Hepatocyte (in vitro differentiated cells): ENCODE measurements at places on chromosomes 11 and 22. TPM values are rescaled to one million over a fixed set of nuclear protein-coding genes. Genes with fewer than 3 reads are reported as not detected.

DNA sequence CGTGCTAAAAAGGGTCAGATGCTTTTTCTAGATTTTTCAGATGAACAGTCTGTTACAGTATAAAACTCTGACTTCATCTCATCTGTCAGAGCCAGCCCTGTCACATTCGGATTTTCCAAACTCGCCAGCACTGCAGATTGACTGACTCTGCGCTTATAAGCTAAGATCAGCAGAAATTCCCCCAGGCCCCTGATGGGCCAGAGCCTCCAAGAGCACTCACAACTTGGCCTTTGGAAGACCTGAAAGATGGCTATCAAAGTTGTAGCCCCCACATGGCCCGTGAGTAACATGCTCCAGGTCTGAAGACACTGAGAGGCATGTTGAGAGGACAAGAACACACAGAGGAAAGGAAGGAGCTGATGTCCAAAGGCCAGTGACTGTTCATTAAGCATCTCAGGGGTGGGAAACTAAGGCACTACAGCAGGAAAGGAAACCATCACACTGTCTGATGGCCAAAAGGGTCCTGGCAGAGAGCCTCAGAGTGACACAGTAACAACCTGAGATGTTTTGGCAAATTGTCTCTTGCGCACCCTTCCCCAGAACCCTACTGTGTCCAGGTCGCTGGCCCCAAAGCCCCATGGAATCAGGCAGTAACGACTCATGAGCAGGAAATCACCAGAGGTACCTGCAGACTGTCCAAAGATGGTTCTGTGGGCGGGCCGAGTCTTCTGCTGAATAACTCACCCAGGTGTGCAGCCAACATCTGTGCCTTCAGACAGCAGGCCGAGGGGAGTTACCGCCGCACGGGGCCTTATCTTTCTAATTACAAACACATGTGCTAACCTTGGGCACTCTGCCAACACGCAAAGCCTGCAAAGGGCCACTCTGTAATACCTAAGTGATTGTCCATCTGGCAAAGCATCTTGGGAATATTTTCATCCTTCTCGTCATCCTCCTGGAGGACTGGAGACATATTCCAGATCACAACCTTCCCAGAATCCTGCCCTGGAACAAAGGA, 23.6 kb downstream of the HIRA start:
- H3K4me1 ChIP-seq: no peaks in the 10 kb centered on the region
- no peaks in the 10 kb centered on the region for H3K27me3 ChIP-seq
- H3K36me3 ChIP-seq: no peaks in the 10 kb centered on the region
- H3K27ac ChIP-seq: no peak overlapping the region
- H3K4me3 ChIP-seq: no peak overlapping the region
- peak; percentile 34 for DNase-seq

Gene C11orf91
- total RNA-seq: not detected in 2 replicates

Gene KRTAP5-2
- not detected in 2 replicates for total RNA-seq

DNA sequence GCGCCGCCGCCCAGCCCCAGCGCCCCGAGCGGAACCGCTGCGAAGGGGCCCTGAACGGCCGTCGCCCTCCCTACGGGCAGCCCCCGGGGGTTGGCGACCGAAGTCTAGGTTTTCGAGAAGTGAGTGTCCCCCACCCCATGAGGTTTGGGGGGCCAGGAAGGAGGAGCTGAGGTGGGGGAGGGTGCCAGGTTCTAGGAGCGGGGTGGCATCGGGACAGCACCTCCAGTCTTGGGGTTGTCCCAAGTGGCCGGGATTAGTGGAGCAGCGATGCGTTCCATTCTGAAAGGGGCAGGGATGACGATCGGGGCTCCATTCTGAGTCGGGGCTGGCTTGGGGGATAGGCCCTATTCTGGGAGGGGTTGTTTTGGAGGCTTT, 408 bp downstream of the PPP2R5B start:
- no peaks in the 10 kb centered on the region for H3K27me3 ChIP-seq
- peaks cover 3% of the 10 kb centered on the region for H3K4me1 ChIP-seq
- peak overlapping the region; percentile 91 for H3K4me3 ChIP-seq

GRCh38 chr11:33687733-33688479, 12.7 kb downstream of the C11orf91 start:
- no peaks in the 10 kb centered on the region for H3K36me3 ChIP-seq
- DNase-seq: peak; percentile 81
- H3K4me3 ChIP-seq: no peak overlapping the region
- H3K27ac ChIP-seq: no peak overlapping the region

- H3K27ac ChIP-seq: no peak overlapping the region
- no peaks in the 10 kb centered on the region for H3K4me1 ChIP-seq
- no peak for DNase-seq
- H3K27me3 ChIP-seq: no peaks in the 10 kb centered on the region
- H3K4me3 ChIP-seq: no peak overlapping the region
Observed at GRCh38 chr11:104324276-104324675, 160.3 kb upstream of the PDGFD start.

Gene APOL6
- total RNA-seq: 19.6 and 21.0 TPM in 2 replicates

Gene PCNX3
- total RNA-seq: 22.2 and 27.4 TPM in 2 replicates

GRCh38 chr11:62120431-62120830, 3.4 kb upstream of the INCENP start:
- H3K4me3 ChIP-seq: no peak overlapping the region
- no peak overlapping the region for H3K27ac ChIP-seq
- no peak for DNase-seq
- H3K36me3 ChIP-seq: no peaks in the 10 kb centered on the region
- H3K4me1 ChIP-seq: peaks cover 8% of the 10 kb centered on the region

DNA sequence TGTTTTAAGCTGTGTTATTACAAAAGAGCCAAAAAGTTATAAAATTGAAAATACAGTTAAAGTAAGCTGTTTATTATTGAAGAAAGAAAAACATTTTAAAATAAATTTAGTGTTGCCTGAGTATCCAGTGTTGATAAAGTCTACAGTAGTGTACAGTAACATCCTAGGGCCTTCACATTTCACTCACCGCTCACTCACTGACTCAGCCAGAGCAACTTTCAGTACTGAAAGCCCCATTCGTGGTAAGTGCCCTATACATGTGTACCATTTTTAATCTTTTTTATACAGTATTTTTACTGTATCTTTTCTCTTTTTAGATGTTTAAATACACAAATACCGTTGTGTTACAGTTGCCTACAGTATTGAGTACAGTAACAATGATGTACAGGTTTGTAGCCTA, 35.0 kb downstream of the POLD3 start:
- no peak overlapping the region for H3K27ac ChIP-seq
- H3K27me3 ChIP-seq: no peaks in the 10 kb centered on the region
- H3K4me3 ChIP-seq: no peak overlapping the region
- H3K4me1 ChIP-seq: no peaks in the 10 kb centered on the region

DNA sequence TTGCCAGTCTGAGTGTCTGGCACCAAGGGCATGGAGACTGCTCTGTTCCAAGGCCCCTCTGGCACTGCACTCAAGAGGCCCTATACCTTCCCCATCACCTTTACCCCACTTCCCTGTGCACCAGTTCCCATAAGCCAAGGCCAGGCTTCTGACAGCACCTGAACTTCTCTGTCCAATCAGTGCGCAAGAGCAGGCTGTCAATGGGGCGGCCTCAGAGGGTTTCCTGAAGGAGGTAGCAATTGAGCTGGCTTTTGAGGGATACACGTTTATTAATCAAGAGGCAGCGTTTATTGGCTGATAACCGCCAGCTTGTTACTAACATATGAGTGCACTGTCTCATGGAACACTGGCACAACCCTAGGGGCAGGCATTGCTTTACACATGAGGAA, 2.1 kb downstream of the SH3BP1 start:
- peaks cover 50% of the 10 kb centered on the region for H3K4me1 ChIP-seq
- H3K4me3 ChIP-seq: no peak overlapping the region
- H3K27me3 ChIP-seq: no peaks in the 10 kb centered on the region

GRCh38 chr22:36274531-36274930, 21.6 kb downstream of the APOL1 start:
- H3K27me3 ChIP-seq: no peaks in the 10 kb centered on the region
- H3K4me3 ChIP-seq: no peak overlapping the region
- H3K36me3 ChIP-seq: no peaks in the 10 kb centered on the region
- no peak for DNase-seq
- no peak overlapping the region for H3K27ac ChIP-seq

- no peak overlapping the region for H3K27ac ChIP-seq
- no peak for DNase-seq
- H3K36me3 ChIP-seq: no peaks in the 10 kb centered on the region
- H3K4me1 ChIP-seq: peaks cover 5% of the 10 kb centered on the region
Observed at GRCh38 chr11:120141768-120142423, 4.0 kb upstream of the TRIM29 start.

GRCh38 chr11:86396396-86396795, 21.7 kb downstream of the CCDC81 start:
- DNase-seq: no peak
- H3K4me3 ChIP-seq: no peak overlapping the region
- no peaks in the 10 kb centered on the region for H3K27me3 ChIP-seq

- DNase-seq: no peak
- H3K36me3 ChIP-seq: no peaks in the 10 kb centered on the region
- no peak overlapping the region for H3K4me3 ChIP-seq
Observed at GRCh38 chr11:128251140-128251539, 336.2 kb downstream of the ETS1 start.

- H3K36me3 ChIP-seq: no peaks in the 10 kb centered on the region
- no peaks in the 10 kb centered on the region for H3K27me3 ChIP-seq
- no peak overlapping the region for H3K4me3 ChIP-seq
- no peaks in the 10 kb centered on the region for H3K4me1 ChIP-seq
- H3K27ac ChIP-seq: no peak overlapping the region
- no peak for DNase-seq
Observed at GRCh38 chr22:44618400-44618799, 83.6 kb upstream of the PRR5 start.

GRCh38 chr22:50218153-50218995, 17.6 kb downstream of the SELENOO start:
- no peak for DNase-seq
- H3K27me3 ChIP-seq: no peaks in the 10 kb centered on the region
- no peaks in the 10 kb centered on the region for H3K36me3 ChIP-seq
- no peaks in the 10 kb centered on the region for H3K4me1 ChIP-seq
- no peak overlapping the region for H3K4me3 ChIP-seq

GRCh38 chr11:88035271-88035670, 140.0 kb downstream of the RAB38 start:
- no peak for DNase-seq
- no peak overlapping the region for H3K4me3 ChIP-seq
- no peak overlapping the region for H3K27ac ChIP-seq
- no peaks in the 10 kb centered on the region for H3K36me3 ChIP-seq
- H3K27me3 ChIP-seq: no peaks in the 10 kb centered on the region

DNA sequence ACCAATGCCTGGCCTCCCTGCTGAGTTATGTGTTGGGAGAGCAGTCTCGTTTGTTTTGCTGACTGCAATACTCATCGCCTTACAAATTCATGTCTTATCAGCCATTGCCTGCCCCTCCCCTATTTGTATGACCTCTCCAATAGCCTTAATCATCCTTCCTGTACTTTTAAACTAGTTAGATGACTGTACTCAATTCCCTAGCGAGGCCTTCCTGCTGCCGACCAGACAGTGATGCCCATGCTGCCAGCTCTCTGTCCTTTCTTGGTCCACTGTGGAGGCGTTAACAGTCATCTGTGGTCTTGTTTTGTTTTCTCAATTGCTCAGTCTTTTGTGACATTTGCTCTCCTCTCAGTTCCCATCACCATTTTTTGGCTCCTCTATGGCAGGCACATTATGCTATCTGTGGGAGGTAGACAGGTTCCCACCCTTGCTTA, 20.3 kb upstream of the YPEL1 start:
- no peaks in the 10 kb centered on the region for H3K36me3 ChIP-seq
- peaks cover 14% of the 10 kb centered on the region for H3K4me1 ChIP-seq
- DNase-seq: no peak
- H3K27ac ChIP-seq: no peak overlapping the region
- H3K4me3 ChIP-seq: no peak overlapping the region

GRCh38 chr11:46560300-46560991, 33.4 kb downstream of the AMBRA1 start:
- H3K4me3 ChIP-seq: no peak overlapping the region
- no peak for DNase-seq
- peak overlapping the region; percentile 15 for H3K27ac ChIP-seq
- no peaks in the 10 kb centered on the region for H3K27me3 ChIP-seq
- H3K36me3 ChIP-seq: no peaks in the 10 kb centered on the region
- peaks cover 6% of the 10 kb centered on the region for H3K4me1 ChIP-seq

Gene ZFTA
- total RNA-seq: 41.8 and 44.1 TPM in 2 replicates

Gene NRGN
- total RNA-seq: not detected in 2 replicates

- H3K4me3 ChIP-seq: no peak overlapping the region
- no peaks in the 10 kb centered on the region for H3K4me1 ChIP-seq
- H3K27me3 ChIP-seq: no peaks in the 10 kb centered on the region
- no peaks in the 10 kb centered on the region for H3K36me3 ChIP-seq
Observed at GRCh38 chr11:11263238-11264005, 89.6 kb downstream of the CSNK2A3 start.

DNA sequence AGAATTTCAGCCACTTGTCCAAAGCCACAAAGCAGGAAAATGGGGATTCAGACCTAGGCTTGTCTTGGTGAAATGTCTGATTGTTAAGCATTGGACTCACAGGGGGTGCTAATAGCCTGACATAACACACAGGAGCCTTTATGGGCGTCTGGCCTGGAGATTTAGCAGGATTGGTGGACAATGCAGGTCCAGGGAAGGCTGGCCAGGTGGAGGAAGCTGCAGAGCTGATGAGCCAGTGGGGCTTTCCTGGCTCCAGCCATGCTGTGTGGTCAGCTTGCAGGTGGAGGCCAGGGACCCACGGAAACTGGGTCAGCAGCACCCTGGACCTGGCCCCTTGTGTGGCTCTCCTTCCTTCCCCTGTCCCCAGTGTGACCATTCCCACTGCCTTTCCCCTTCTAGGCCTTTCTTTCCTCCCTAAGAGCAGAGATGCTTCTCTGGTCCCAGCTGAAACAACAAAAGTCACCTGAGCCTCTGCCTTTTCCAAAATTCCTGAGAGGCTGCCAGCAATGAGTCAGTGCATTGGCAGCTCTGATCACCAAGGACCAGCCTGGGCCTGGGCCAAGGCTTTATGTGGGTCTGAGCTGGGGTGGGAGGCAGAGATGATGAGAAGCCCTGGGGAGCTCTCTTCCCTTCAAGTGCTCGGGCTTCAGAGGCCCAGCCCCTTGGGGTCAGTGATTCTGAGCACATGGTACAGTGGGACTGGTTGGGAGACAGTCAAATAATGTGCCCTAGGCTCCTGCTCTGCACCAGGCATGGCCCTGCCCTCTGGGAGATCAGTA, 85.2 kb downstream of the CCDC81 start:
- DNase-seq: peak; percentile 39
- H3K36me3 ChIP-seq: no peaks in the 10 kb centered on the region
- no peaks in the 10 kb centered on the region for H3K27me3 ChIP-seq
- H3K4me3 ChIP-seq: no peak overlapping the region
- H3K27ac ChIP-seq: no peak overlapping the region

Gene KRTAP5-1
- not detected in 2 replicates for total RNA-seq

- H3K27me3 ChIP-seq: no peaks in the 10 kb centered on the region
- no peak for DNase-seq
- H3K27ac ChIP-seq: no peak overlapping the region
- H3K4me1 ChIP-seq: peaks cover 24% of the 10 kb centered on the region
- no peak overlapping the region for H3K4me3 ChIP-seq
Observed at GRCh38 chr11:110314366-110315095, 18.1 kb upstream of the RDX start.

Gene HEPACAM
- 0.04 and 0.07 TPM in 2 replicates for total RNA-seq

- DNase-seq: no peak
- H3K4me3 ChIP-seq: no peak overlapping the region
- no peaks in the 10 kb centered on the region for H3K36me3 ChIP-seq
Observed at GRCh38 chr11:104352036-104352435, 188.1 kb upstream of the PDGFD start.
